ENCODE measurements at places on chromosomes 2 and 18.

DNA sequence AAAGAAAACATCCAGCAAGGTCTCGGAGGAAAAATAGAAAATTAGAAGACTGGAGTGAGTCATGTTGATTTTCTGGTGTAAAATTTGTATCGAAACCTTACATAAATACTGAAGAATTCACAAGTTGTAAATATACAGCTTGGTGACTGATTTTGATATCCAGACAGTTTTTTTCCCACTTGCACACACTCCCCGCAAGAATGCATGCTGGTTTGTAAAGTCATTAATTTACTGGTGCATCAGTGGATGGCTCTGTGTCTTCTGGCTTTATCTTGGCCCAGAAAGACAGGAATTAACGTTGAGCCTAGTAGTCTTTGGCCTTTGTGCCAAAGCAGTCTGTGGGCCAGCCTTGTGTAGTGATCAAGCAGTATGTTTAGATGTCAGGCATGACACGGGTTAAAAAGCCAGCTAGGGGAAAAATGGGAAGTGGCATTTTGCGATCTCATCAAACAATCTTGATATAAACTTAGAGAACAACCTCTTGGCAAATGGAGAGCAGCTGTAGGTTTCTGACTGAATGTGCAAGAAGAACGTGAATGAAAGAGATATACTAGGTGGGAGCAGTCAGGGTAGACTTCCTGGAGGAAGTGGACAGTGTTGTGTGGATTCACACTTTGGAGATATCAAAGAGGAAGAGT is 22.7 kb upstream of the CASP8 start:
- DNase-seq: no peak

- no peak for DNase-seq
These were observed 71.3 kb downstream of the BAZ2B start for GRCh38 chr2:159545085-159545484.

DNA sequence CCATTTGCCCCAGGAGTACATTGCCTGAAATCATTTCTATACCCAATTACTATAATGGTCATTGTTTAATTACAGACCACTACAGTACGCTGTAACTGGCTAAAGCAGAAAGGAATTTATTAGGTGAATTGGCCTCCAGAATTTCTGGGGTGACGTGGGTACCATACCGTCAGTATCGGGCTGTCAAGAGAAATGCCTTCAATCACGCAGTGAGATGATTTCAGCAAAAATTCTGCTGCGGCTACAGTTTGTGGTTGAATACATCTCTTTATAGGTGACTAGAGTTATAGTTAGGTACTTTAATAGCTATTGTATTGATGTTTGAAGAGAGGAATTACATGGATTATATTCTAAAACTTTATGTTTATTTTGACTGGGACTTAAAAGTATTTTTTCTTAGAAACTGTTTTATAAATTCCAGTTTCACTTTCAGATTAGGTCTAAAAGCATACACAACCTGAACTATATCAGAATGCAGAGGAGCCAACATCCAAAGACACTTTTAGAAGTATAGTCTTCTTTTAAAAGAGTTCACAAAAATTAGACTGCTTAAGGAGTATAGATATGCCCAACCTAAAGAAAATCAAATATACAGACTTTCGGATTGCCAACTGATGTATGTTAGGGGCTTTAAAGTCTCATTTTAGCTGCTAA is 128.4 kb downstream of the TTC27 start:
- no peak for DNase-seq

GRCh38 chr18:7464245-7464966 is 102.7 kb upstream of the PTPRM start:
- DNase-seq: no peak

DNA sequence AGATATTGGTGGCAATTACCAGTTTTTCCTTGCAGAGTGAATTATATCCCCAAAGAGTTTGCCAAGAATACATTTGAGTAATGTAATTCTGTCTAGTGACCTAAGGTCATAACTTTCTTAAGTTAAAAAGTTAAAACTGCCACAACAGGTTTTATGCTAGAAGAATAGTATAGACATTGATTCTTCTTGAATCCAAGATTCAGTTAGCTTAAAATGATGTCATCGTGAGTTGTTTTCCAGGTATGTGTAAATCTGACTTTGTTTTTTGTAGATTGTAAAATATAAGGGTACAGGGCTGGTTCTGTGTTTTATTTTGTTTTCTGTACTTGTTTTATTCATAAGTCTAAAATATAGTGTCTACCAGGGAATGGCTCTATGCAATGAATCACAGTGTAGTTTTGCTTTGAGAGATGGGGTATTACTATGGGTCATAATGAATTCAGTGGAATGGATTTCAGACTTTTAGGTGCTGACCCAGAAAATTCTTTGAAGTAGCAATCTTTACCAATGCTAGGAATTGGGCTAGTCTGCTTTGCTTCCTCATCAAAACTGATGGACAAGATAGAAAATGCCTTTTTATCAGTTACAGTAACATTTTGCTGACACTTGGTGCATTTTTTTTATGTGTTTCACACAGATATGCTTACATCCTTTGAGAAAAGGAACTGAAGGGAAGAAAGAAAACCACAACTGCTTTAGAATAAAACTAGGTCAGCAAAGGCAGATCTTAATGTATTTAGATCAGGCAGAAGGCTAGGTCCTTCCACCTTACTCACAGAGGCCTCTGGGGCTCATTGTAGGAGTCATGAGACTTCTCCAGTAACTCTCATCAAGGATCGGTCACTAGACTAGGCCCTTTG is 20.8 kb upstream of the MGAT5 start:
- DNase-seq: no peak

GRCh38 chr2:240390091-240391073 is 45.1 kb upstream of the GPC1 start:
- no peak for DNase-seq

DNA sequence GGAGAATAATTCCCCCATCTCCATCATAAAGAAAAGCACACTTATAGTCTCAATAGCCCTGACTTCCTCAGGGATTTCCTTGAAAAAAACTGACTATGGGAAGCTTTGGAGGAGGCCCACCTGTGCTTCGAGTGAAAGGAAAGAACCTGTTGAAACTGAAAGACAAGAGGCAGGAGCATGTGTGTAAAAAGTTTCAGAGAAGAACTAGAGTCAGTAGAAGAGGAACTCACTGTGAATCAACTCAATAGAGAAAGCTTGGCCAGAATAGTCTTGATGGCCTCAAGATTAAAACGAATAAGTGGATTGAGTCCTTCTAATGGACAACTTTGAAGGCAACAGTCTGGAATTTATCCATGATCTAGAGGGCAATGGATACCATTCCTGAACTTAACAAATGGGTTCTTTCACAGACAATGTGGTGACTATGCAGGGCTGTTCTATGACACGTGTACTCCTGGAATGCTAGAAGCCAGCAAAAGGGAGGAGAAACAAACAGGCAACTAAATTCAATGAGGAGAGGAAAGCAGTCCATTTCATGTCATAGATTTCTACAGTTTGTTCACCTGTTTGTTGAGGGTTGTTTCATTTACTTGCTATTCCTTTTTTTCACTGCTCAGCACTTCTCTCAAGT is 442.3 kb downstream of the GRB14 start:
- no peak for DNase-seq

DNA sequence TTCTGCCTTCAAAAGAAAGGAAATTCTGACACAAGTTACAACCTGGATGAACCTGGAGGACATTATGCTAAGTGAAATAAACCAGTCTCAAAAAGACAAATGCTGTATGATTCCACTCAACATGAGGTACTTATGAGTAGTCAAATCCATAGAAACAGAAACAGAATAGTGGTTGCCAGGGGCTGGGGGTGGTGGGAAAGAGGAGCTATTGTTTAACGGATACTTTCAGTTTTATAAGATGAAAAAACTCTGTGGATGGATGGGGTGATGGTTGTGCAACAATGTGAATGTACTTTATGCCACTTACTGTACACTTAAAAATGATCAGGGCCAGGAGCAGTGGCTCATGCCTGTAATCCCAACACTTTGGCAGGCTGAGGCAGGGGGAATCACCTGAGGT is 15.4 kb downstream of the SLC35F5 start:
- DNase-seq: no peak

DNA sequence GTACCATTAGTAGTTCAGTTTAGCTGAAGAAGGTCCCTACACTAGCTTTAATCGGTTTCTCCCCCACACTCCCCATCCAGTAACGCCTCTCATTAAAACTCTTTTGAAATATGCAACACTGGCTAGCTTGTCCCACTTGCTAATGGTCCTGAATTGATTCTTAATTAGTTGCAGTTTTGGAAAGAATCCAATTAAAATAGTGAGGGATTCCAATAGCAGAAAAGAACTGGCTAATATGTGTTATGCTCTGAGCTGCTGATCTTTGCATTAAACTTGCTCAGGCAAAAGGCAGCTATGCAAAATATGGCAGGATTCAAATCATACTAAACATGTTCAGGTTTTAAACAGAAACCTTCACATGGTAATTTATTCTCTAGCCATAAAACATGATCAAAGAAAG is 252.5 kb upstream of the HNRNPA3 start:
- no peak for DNase-seq

- DNase-seq: no peak
These were observed 3.4 kb downstream of the MGAT4A start for GRCh38 chr2:98727369-98728087.

GRCh38 chr2:240551811-240552210 is 6.0 kb downstream of the ANKMY1 start:
- DNase-seq: no peak

- DNase-seq: no peak
These were observed 150.0 kb downstream of the DYSF start for GRCh38 chr2:71603311-71603811.

GRCh38 chr2:129369437-129369836 is 610.0 kb upstream of the RAB6C start:
- no peak for DNase-seq

GRCh38 chr2:129768485-129769184 is 210.8 kb upstream of the RAB6C start:
- no peak for DNase-seq

- no peak for DNase-seq
These were observed 34.0 kb upstream of the TMEM131 start for GRCh38 chr2:98029718-98030222.

DNA sequence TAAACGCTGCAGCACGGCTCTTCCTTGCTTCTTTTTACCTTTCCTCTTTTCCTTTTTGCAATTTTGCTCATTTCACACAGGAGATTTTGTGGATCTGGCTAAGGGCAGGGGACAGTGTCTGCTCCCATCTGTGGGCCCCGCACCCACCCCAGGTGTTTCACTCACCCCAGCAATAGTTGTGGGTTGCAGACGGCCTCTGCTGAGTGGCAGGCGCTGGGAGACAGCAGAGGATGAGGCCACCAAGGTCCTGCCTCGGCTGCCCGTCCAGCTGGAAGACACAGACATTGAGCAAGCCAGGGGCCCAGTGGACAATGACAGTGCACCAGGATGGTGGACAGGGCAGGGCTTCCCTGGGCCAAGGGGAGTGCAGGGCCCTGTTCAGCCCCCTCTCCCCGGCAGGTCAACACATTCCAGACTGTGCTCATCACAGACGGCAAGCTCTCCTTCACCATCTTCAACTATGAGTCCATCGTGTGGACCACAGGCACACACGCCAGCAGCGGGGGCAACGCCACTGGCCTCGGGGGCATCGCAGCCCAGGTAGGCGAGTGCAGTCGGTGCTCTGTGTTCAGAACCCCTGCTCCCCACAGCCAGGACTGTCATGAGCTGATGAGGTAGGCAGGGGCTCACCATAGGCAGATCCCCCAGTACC is 35.0 kb downstream of the SNED1 start:
- no peak for DNase-seq

GRCh38 chr2:98483257-98483861 is 38.7 kb downstream of the INPP4A start:
- DNase-seq: no peak

DNA sequence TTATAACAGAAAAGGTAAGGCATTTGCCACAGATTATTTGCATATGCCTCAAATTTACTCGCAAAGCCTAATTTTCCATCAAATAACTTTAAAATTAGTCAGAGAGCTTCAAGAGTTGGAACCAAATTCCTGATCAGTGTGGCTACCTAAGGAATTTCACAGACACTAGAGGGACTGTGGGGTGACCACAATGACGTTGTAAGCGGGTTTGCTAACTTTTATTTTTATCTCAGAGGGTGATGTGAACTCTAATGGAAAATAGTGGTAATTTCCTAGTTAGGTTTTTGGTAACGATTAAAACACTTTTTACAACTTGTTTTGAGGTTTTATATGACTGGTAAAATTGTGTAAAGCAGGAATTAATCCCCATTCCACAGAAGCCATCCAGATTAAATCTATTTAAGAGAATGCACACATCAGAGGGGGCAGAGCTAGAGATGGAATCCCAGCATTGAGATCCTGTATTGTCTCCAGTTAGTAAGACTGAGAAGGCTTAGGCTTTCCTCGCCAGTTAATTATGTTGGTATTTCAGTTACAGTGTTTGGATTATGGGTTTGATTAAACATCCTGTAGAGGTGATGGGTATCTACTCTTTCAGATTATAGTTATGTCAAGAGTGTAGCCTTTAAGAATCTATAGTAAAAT is 129.0 kb downstream of the GPD2 start:
- DNase-seq: no peak

- DNase-seq: peak; percentile 86
These were observed 159.0 kb upstream of the TMEM200C start for GRCh38 chr18:6054256-6054842.

- no peak for DNase-seq
These were observed 40.4 kb downstream of the LDLRAD4 start for GRCh38 chr18:13258921-13259320.

DNA sequence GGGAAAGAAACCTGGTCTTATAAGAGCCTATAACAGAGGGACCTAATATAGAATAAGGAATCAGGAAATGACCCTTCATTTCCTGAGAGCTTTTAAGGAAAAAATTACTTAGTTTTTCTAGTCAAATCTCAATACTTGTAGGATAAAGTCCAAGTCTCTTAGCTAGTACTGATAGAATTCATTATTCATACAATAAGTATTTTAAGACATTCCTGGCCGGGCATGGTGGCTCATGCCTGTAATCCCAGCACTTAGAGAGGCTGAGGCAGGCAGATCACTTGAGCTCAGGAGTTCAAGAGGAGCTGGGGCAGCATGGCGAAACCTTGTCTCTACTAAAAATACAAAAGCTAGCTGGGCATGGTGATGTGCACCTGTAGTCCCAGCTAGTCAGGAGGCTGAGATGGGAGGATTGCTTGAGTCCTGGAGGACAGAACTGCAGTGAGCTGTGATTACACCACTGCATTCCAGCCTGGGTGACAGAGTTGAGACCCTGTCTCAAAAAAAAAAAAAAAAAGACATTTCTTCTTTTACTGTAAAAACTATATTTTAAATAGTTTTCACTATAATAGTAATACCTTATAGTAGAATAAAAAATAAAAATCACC is 3.2 kb downstream of the RAB3GAP1 start:
- DNase-seq: no peak

DNA sequence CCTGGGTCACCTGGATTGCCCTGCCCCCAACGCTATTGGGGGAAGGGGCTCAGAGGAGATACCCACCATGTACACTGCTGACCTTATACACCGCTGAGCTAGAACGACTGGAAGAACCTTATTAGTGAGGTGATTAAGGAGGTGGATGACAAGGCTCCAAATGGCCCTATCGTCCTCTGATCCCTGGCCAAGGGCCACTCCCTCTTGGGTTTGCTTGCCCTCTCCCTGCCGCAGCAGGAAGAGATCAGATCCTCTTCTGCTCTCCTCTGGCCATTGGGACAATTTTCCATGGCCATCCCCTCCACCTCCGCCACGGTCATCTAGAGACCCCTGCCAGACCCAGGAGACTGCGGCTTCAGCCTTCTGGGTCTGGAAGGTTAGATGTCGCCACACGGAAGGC is 1.2 kb downstream of the ZNF514 start:
- no peak for DNase-seq

Measured in NCI-H1417 (cell line).